Hepatocyte (in vitro differentiated cells): ENCODE measurements at places on chromosomes 2 and 18. TPM values are rescaled to one million over a fixed set of nuclear protein-coding genes. Genes with fewer than 3 reads are reported as not detected.

SPP2 gene
- total RNA-seq: 75.5 and 78.5 TPM in 2 replicates

FAHD2B gene
- total RNA-seq: 9.3 and 15.2 TPM in 2 replicates

RIT2 gene
- not detected in 2 replicates for total RNA-seq

DYNC1I2 gene
- total RNA-seq: 116 and 122 TPM in 2 replicates

CRACDL gene
- 0.40 and 0.47 TPM in 2 replicates for total RNA-seq

MTX2 gene
- total RNA-seq: 38.6 and 42.5 TPM in 2 replicates

ASNSD1 gene
- 64.7 and 66.9 TPM in 2 replicates for total RNA-seq

HOXD10 gene
- 8.5 and 11.7 TPM in 2 replicates for total RNA-seq

DOK6 gene
- total RNA-seq: 2.0 and 2.6 TPM in 2 replicates

SLC23A3 gene
- total RNA-seq: 1.4 and 1.5 TPM in 2 replicates

IMPA2 gene
- 72.4 and 75.6 TPM in 2 replicates for total RNA-seq

TMEM169 gene
- total RNA-seq: 1.1 and 1.8 TPM in 2 replicates

RANBP2 gene
- total RNA-seq: 66.1 and 72.9 TPM in 2 replicates

DSG4 gene
- total RNA-seq: 0.12 and 0.23 TPM in 2 replicates

SNED1 gene
- 3.5 and 6.5 TPM in 2 replicates for total RNA-seq

AP1S3 gene
- total RNA-seq: 27.2 and 30.7 TPM in 2 replicates

RAB6C gene
- total RNA-seq: 0.04 and 0.13 TPM in 2 replicates

CFC1 gene
- 12.4 and 15.1 TPM in 2 replicates for total RNA-seq

AQP4 gene
- total RNA-seq: 12.8 and 14.9 TPM in 2 replicates

B3GNT7 gene
- total RNA-seq: 4.0 and 6.2 TPM in 2 replicates

EML6 gene
- total RNA-seq: 2.2 and 4.0 TPM in 2 replicates

UGT1A3 gene
- total RNA-seq: not detected in 2 replicates

CIAO1 gene
- total RNA-seq: 90.1 and 96.4 TPM in 2 replicates

TNFRSF11A gene
- 5.6 and 11.0 TPM in 2 replicates for total RNA-seq

FAM237A gene
- total RNA-seq: not detected in 2 replicates

TMEM178A gene
- 3.3 and 3.9 TPM in 2 replicates for total RNA-seq

CRYGC gene
- 1.3 TPM in 1 of 2 replicates, not detected in the other for total RNA-seq

MOCOS gene
- 7.9 and 8.6 TPM in 2 replicates for total RNA-seq

L3MBTL4 gene
- total RNA-seq: 7.6 and 14.1 TPM in 2 replicates

REG1B gene
- not detected in 2 replicates for total RNA-seq

FEV gene
- total RNA-seq: 0.70 TPM in 1 of 2 replicates, not detected in the other

DNAH7 gene
- 0.68 and 1.2 TPM in 2 replicates for total RNA-seq

CTNNA2 gene
- 3.7 and 4.4 TPM in 2 replicates for total RNA-seq

MAIP1 gene
- 33.0 and 35.7 TPM in 2 replicates for total RNA-seq

GRP gene
- 2.6 TPM in 1 of 2 replicates, not detected in the other for total RNA-seq

CCDC74A gene
- total RNA-seq: 9.4 and 10.6 TPM in 2 replicates

FBXO48 gene
- total RNA-seq: 0.83 and 0.84 TPM in 2 replicates

IL1R2 gene
- 1.3 and 10.5 TPM in 2 replicates for total RNA-seq

NOSTRIN gene
- total RNA-seq: 10.7 and 19.1 TPM in 2 replicates
